ENCODE measurements at places on chromosomes 4 and X.
A peak's percentile ranks its signal among the peaks of the same experiment; 100 is the strongest.

DNA sequence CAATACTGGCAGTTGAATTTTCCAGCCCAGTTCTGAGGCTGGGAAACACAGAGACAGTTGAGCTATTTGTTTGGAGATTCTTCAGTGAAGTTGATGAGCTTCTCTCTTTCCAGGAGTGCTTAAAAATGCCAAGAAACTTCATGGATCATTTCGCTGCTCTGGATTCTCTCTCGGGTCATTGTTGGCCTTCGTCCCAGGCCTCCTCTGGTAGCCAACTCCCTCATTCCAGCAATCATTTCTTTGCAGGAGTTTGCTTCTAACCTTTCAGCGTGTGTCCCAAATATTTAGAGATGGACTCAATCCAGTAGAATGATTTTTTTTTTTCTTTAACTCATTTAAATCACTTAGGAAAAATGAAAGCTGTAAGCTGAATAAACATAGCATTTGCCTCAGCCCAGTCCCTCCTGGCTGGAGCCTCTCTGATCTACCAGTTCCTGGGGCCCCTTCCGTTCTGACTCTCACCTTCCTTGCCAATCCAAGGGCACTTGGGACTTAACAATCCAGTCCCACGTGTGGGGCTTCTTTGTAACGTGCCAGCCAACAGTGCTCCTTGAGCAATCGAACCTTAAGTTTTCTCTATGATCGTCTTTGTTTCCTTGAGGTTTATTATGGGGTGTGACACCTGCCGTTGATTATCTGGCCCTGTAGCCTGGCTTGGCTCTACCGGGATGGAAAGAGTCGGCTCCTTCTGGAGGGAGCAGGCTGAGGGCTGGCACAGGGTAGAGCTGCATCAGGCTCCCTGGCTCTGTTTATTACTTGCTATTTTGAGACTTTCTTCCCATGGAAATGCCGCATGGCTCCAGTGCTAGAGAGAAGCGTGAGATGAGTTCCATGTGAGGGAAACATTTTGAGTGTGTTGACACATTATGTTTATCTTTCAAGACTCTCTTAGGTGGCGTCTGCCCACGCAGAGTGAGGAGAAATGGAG is 80.4 kb upstream of the GPC4 start:
- no peaks in the 10 kb centered on the region for H3K27me3 ChIP-seq
- H3K27ac ChIP-seq = no peak overlapping the region
- no peaks in the 10 kb centered on the region for H3K4me1 ChIP-seq
- no peaks in the 10 kb centered on the region for H3K36me3 ChIP-seq
- DNase-seq = no peak

DNA sequence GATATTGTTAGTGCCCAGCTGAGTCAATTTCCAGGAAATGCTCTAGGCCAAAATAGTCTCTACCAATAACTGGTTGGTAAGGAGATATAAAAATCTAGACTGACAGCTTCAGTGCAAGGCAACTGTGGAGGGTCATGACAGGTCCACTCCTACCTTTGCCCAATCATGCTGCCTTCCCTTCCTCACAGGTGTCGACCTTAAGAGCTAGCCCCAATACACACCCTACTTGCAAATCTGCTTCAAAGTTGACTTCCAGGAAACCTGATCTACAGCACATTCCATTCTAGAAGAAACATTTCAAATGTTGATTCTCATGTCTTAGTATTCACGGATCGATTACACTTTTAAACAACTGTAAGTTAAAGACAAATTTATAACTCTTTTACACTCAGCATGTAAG is 1455.5 kb downstream of the TECRL start:
- H3K4me3 ChIP-seq = no peak overlapping the region
- no peak overlapping the region for H3K27ac ChIP-seq
- no peaks in the 10 kb centered on the region for H3K27me3 ChIP-seq
- no peak for DNase-seq

DNA sequence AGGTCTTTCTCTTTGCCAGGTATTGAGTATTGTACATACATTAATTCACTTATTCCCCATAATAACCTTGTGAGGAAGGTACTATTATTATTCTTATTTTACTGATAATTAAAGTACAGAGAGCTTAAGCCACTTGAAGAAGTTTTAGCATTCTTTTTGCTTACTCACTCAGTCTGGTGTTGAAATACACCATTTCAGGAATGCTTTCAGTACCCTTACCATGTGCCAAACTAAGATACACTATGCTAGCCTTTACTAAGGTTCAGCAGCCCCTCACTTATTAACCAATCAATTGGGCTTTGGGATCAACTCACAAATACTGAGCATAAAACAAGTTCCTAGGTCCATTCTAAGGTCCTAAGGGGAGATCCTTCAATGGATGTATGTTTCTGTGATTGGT is 179.0 kb upstream of the FGF13 start:
- no peaks in the 10 kb centered on the region for H3K36me3 ChIP-seq
- H3K4me1 ChIP-seq = no peaks in the 10 kb centered on the region
- H3K27me3 ChIP-seq = no peaks in the 10 kb centered on the region
- no peak overlapping the region for H3K4me3 ChIP-seq
- DNase-seq = no peak

- H3K27ac ChIP-seq = no peak overlapping the region
- no peak for DNase-seq
- no peaks in the 10 kb centered on the region for H3K4me1 ChIP-seq
- no peaks in the 10 kb centered on the region for H3K27me3 ChIP-seq
Observed at GRCh38 chr4:149766135-149766534, 49.5 kb downstream of the IQCM start.

- H3K27me3 ChIP-seq = no peaks in the 10 kb centered on the region
- no peak overlapping the region for H3K27ac ChIP-seq
- no peak for DNase-seq
- no peaks in the 10 kb centered on the region for H3K36me3 ChIP-seq
Observed at GRCh38 chr4:96108146-96108545, 268.3 kb downstream of the PDHA2 start.

DNA sequence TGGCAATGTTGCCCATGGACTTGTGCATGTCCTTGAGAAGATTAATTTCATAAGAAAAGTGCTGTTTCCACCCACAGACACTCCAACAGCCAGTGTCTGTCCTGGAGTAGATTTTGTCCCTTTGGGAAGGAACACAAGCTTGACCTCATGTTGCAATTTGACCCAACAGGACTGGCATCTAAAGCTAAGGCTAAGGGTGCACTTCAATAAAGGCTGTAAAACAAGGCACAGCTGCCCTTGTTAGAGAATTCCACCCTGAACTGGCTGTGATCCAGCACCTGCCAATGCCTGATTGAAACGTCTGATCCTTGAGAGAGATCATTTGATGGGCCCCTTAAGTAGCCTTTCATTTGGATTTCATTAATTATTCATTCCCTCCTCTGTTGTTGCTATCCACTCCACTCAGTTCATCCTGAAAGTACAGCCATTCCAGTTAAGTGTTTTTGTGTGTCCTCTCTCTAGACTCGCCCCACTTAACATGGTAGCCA is 56.2 kb downstream of the CD99L2 start:
- no peak overlapping the region for H3K4me3 ChIP-seq
- peaks cover 2% of the 10 kb centered on the region for H3K4me1 ChIP-seq
- H3K27me3 ChIP-seq = no peaks in the 10 kb centered on the region
- no peak for DNase-seq
- H3K36me3 ChIP-seq = no peaks in the 10 kb centered on the region

- no peaks in the 10 kb centered on the region for H3K4me1 ChIP-seq
- no peak overlapping the region for H3K27ac ChIP-seq
- no peak for DNase-seq
- H3K36me3 ChIP-seq = no peaks in the 10 kb centered on the region
- H3K27me3 ChIP-seq = peaks cover 28% of the 10 kb centered on the region
- H3K4me3 ChIP-seq = no peak overlapping the region
Observed at GRCh38 chr4:102352781-102353180, 7.5 kb upstream of the SLC39A8 start.

GRCh38 chrX:1485033-1485432 is 32.3 kb upstream of the ASMTL start:
- no peak overlapping the region for H3K4me3 ChIP-seq
- H3K4me1 ChIP-seq = peaks cover 64% of the 10 kb centered on the region
- no peaks in the 10 kb centered on the region for H3K27me3 ChIP-seq
- no peak overlapping the region for H3K27ac ChIP-seq
- peaks cover 80% of the 10 kb centered on the region for H3K36me3 ChIP-seq

DNA sequence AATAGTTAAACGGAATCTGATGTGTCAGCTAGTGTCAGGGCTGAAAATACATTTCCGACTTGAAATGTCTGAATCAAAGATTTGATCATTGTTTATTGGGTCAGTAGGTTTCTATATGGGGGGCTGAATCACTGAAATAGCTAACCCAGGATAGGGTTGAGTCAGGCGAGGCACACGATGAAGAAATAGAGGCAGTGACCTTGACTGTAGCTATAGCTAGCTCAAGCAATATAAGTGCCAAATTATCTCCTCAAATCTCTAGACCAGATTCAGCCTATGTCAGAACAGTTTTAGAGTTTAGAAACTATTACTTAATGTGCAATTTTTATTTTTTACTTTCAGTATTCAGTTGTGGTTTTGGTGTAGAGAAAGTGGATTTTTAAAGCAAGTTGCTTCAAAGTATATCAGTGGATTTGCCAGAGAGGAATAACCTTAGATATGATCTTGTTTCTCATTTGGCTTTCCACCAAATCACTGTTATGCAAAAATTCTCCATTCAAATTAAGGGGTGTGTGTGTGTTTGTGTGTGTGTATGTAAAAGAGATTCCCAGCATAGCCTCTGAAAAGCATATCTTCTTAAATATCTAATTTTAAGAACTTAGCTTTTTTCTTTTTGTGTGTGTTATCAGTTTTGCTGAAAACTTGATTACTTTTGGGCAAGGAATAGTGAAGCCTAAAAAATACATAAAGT is 100.3 kb upstream of the RPL34 start:
- no peak overlapping the region for H3K4me3 ChIP-seq
- no peak for DNase-seq
- H3K27ac ChIP-seq = no peak overlapping the region
- peaks cover 20% of the 10 kb centered on the region for H3K4me1 ChIP-seq

DNA sequence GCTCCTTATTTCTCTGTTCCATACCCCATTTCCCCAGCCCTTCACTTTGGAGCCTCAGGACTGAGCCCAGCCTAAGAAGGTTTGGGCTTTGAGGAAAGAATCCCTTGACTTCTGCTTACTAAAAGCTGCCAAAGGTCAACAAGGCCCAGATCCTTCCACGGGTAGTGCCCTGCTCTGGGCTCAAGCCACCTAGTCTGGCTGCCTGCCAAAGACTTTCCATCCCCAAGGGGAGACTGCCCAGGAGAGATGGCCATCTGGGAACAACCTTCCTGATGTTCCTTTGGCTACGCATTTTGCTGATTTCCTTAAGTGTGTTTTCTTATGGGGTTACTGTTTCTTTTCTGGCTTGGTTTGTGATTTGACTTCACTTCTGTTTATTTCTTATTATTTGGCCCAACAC is 49.8 kb upstream of the NDP start:
- H3K4me1 ChIP-seq = peaks cover 3% of the 10 kb centered on the region
- no peak overlapping the region for H3K4me3 ChIP-seq
- H3K27ac ChIP-seq = no peak overlapping the region
- no peaks in the 10 kb centered on the region for H3K36me3 ChIP-seq
- H3K27me3 ChIP-seq = no peaks in the 10 kb centered on the region

- peak overlapping the region; percentile 97 for H3K27ac ChIP-seq
- peak; percentile 83 for DNase-seq
- H3K27me3 ChIP-seq = no peaks in the 10 kb centered on the region
- H3K36me3 ChIP-seq = peaks cover 4% of the 10 kb centered on the region
- peaks cover 63% of the 10 kb centered on the region for H3K4me1 ChIP-seq
- H3K4me3 ChIP-seq = peak overlapping the region; percentile 62
Observed at GRCh38 chr4:56757821-56758411, 63.6 kb downstream of the SPINK2 start.

DNA sequence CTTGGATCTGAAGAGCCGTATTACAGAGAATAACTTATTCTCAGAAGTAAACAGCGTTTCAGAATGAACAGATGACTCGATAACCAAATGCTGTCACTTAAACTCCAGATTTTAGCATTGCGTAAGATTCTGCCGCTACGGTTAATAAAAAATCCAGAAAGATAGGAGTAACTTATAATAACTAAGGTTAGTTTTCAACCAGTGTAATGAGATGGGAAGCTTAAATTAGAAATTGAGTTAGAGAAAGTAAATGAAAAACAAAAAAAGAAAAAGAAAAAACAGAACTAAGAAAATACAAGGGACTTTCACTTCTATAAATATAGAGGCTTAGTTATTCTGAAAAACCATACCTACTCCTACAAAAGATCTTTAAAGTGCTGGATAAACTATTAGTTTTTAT is 13.1 kb upstream of the PARM1 start:
- no peaks in the 10 kb centered on the region for H3K36me3 ChIP-seq
- peaks cover 4% of the 10 kb centered on the region for H3K27me3 ChIP-seq
- no peaks in the 10 kb centered on the region for H3K4me1 ChIP-seq
- DNase-seq = no peak

DNA sequence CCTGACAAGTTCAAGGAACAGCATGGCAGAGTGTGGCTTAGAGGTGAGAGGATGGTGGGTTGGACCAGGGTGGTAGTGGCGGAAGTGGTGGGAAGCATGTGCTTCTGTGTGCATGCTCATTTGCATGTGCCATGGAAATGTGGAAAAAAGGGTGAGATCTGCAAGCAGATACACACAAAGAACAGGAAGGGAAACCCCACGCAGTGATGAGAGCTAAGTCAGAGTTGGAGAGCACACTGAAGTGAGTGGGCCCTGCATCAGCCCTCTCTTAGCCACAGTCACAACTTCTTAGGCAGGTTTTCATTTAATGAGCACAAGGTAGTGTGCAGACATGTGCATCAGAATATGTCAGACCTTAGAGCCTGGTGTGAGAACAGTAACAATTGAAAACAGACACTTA is 483.8 kb downstream of the AFF2 start:
- peaks cover 2% of the 10 kb centered on the region for H3K4me1 ChIP-seq
- no peak for DNase-seq
- H3K27me3 ChIP-seq = no peaks in the 10 kb centered on the region
- no peak overlapping the region for H3K27ac ChIP-seq
- no peaks in the 10 kb centered on the region for H3K36me3 ChIP-seq
- H3K4me3 ChIP-seq = no peak overlapping the region

GRCh38 chrX:25860322-25860721 is 277.8 kb upstream of the MAGEB18 start:
- no peaks in the 10 kb centered on the region for H3K27me3 ChIP-seq
- no peaks in the 10 kb centered on the region for H3K4me1 ChIP-seq
- no peaks in the 10 kb centered on the region for H3K36me3 ChIP-seq
- H3K27ac ChIP-seq = no peak overlapping the region
- DNase-seq = no peak

- DNase-seq = no peak
- H3K4me1 ChIP-seq = peaks cover 26% of the 10 kb centered on the region
- no peaks in the 10 kb centered on the region for H3K27me3 ChIP-seq
- no peak overlapping the region for H3K27ac ChIP-seq
- H3K36me3 ChIP-seq = peaks cover 4% of the 10 kb centered on the region
- H3K4me3 ChIP-seq = no peak overlapping the region
Observed at GRCh38 chr4:52892880-52893279, 30.8 kb downstream of the RASL11B start.

- H3K27me3 ChIP-seq = no peaks in the 10 kb centered on the region
- no peak overlapping the region for H3K27ac ChIP-seq
- peaks cover 4% of the 10 kb centered on the region for H3K4me1 ChIP-seq
- H3K4me3 ChIP-seq = no peak overlapping the region
- H3K36me3 ChIP-seq = no peaks in the 10 kb centered on the region
Observed at GRCh38 chr4:177283167-177283566, 26.5 kb upstream of the NEIL3 start.

GRCh38 chrX:66046612-66047235 is 6.8 kb upstream of the VSIG4 start:
- DNase-seq = peak; percentile 15
- no peaks in the 10 kb centered on the region for H3K27me3 ChIP-seq
- no peak overlapping the region for H3K4me3 ChIP-seq
- H3K36me3 ChIP-seq = peaks cover 4% of the 10 kb centered on the region
- H3K27ac ChIP-seq = peak overlapping the region; percentile 82
